HFF-Myc (cell line): ENCODE measurements at places on chromosomes 12 and 14.

DNA sequence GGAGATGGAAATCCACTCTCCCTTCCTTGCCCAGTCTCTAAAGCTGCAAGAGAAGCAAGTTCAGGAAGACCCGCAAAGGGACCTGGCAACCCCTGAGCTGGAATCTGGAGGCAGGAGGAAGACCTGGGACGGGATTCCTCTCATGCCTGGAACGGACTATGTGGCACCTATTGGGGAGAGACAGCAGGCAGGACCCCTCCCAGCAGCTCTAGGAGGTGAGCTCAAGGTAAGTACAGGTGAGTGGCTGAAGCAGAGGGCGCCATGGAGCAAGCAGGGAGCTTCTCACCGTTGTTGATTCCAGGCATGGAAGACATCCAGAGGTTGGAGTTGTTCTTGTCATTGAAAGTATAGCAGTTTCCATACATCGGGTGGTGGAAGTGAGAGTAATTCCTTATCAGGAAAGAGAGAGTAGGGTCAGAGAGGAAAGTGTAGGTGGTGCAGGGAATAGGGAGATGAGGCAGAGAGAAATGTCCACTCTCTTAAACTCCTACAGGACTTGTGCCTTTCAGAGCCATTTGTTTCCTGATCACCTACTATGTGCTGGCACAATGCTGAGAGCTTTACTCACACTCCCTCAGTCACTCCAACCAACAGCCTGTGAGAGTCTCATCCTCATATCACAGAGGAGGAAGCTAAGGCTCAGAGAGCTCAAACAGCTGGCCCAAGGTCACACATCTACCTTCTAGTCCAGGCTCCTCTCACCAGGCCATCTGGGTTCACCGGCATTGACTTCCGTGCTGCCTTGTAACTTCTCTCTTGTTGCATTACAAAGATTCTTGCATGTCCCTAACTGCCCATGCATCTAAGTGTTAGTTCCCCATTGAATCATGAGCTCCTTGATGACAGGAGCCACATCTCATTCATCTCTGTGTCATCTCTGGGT lies 13.9 kb upstream of the TNFRSF1A start:
- DNase-seq: no peak

GRCh38 chr12:125696054-125696453 lies 630.8 kb downstream of the AACS start:
- DNase-seq: no peak

- DNase-seq: no peak
Measured at GRCh38 chr12:67911275-67911600, 78.0 kb upstream of the IFNG-AS1 start.

DNA sequence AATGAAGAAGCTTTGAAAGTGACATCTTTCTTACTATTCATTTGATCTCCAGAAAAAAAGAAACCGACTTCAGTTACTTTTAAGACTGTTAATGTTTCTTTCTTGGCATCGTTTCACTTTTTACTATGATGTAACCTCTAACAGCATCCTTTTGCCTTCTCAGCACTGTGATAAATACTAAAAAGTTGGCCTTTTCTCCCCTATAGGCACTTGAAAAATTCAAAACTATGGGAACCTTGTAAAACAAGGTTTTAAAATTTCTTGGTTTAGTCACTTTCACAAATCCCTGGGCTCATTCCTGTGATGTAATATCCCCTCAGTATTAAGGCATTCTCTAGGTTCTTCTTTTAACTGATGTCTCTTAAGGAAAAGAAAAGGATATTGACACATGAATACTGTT lies 281.8 kb downstream of the EGLN3 start:
- no peak for DNase-seq

DNA sequence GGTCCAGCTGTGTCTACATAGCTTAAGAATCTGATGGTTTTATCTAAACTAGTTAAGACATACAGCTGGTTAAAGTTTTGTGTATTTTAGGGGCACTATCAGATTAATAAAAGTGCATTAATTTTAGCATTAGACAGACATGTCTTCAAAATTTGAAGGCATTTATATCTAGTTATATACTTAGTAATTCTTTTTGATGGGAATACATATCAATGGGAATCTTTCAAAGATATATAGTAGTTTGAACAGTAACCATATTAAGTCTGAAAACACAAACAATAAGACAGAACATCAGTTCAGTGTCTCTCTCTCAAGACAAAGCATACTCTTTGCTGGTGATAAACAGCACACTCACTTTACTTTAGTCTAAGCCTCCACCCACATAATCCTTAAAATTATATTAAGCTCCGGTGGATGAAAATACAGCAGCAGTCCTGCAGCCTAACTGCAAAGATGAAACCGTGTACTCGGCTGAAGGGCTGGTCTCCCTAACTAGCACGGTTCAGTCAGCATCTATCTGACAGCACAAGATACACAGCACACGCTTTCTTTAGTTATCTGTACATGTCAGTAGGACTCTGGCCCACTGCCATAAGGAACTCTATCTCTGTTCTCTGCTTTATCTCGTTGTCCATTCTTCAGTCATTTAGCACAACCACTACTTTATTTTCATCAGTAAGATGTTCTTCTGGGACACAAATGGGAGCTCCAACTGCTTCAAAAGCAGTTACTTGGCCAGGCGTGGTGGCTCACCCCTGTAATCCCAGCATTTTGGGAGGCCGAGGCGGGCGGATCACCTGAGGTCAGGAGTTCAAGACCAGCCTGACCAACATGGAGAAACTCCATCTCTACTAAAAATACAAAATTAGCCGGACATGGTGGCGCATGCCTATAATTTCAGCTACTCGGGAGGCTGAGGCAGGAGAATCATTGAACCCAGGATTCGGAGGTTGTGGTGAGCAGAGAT lies 80.5 kb downstream of the MED13L start:
- no peak for DNase-seq

DNA sequence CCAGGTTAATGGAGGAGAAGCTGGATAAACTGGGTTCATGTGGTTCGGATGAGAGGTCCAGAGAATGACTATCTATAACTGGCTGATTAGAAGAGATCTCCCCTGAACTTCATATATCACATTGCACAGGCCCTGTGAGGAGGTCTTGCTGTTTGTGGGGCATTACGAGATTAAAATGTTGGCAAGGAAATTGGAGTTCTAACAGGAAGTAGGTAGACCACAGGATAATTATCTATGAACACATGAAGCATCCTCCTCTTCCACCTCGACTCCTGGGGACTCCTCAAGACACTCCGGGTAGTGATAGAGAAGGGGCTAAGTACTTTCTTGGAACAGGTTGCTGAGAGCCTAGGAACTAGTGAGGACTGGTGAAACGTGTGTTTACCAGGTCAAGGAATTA lies 418.8 kb downstream of the KCNH5 start:
- DNase-seq: no peak
